ENCODE measurements at places on chromosomes 4 and X.

GRCh38 chrX:118764122-118764521 lies 36.7 kb downstream of the IL13RA1 start:
- DNase-seq = no peak

DNA sequence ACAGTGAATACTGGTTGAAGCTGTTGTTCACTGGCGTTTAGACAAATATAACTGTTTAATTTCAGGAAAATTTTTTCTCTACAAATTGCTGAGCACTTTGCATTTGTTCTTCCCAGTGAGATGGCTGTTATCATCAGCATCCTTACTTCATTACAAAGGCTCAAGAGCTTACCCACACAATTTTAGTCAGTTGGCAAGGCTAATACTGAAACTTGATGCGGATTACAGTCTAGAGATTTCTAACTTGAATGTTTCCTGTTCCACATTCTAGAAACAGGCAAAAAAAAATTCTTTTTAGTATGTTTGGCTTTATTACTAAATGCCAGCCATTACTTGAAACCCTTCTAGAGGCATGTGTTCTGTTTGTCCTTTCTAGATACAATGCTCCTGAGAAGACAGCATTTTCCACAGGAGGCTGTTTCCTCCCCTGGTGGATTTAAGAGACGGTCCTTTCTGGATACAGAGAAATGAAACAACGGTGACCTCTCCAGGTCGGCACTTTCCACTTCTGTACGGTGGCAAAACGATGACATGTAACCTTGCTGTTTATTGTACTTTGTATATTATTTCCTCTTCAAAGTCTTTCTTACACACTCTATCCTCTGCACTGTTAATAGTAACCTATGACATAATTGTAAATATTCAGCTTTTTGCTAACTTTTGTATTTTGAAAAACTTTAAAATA lies 80.9 kb downstream of the RFC1 start:
- no peak for DNase-seq

DNA sequence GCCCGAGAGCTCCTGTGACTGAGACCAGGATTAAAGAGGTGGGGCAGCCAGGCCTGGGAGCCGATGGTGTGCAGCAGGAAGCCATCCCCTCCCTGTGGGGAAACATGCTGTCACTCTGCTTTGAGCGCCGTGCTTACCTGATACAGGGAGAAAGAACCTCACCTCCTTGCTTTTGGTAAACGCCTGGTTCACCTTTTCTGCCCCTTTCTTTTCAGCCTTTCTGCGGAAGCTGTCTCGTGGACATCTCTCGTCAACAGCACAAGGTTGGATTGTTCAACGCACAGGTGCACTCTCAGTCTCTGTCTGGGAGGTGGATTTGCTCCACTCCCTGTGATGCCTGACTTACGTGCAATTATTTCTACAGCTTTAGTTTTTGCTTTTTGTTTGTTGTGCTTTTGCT lies 12.0 kb downstream of the ZFYVE28 start:
- no peak for DNase-seq

GRCh38 chr4:79653871-79654270 lies 245.8 kb upstream of the GK2 start:
- DNase-seq = no peak

GRCh38 chr4:12139296-12139695 lies 710.6 kb upstream of the HS3ST1 start:
- no peak for DNase-seq

GRCh38 chr4:120839974-120840751 lies 82.4 kb downstream of the PRDM5 start:
- DNase-seq = no peak

GRCh38 chrX:53305996-53306937 lies 24.9 kb upstream of the IQSEC2 start:
- no peak for DNase-seq

- no peak for DNase-seq
Observed at GRCh38 chr4:170672381-170672965, 582.7 kb upstream of the AADAT start.

GRCh38 chr4:14138106-14138505 lies 510.6 kb upstream of the BOD1L1 start:
- no peak for DNase-seq

DNA sequence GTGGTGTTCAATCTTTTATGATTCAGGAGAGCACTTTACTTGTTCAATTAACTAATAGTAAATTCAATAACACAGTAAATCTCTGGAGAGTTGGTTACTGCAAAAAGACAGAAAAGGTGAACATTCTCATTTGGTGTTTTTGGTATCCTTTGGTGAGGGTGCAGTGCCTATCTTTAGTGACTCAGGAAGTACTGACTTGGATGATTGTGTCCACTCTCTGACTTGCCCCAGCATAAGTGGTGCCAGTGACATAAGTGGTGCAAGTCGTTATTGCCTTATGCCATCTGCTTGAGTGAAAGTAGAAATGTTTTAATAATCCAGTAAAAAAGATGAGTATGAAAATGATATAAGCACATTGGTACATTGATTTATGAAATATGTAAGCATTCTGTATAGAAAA lies 27.0 kb downstream of the GUCY1B1 start:
- DNase-seq = no peak

- DNase-seq = no peak
Observed at GRCh38 chr4:11072999-11073398, 355.7 kb downstream of the HS3ST1 start.

GRCh38 chr4:189036906-189037305 lies 897.7 kb downstream of the TRIML1 start:
- no peak for DNase-seq

GRCh38 chr4:185838514-185839193 lies 26.7 kb upstream of the SORBS2 start:
- no peak for DNase-seq

- no peak for DNase-seq
Observed at GRCh38 chr4:138724530-138724929, 291.1 kb upstream of the NOCT start.

DNA sequence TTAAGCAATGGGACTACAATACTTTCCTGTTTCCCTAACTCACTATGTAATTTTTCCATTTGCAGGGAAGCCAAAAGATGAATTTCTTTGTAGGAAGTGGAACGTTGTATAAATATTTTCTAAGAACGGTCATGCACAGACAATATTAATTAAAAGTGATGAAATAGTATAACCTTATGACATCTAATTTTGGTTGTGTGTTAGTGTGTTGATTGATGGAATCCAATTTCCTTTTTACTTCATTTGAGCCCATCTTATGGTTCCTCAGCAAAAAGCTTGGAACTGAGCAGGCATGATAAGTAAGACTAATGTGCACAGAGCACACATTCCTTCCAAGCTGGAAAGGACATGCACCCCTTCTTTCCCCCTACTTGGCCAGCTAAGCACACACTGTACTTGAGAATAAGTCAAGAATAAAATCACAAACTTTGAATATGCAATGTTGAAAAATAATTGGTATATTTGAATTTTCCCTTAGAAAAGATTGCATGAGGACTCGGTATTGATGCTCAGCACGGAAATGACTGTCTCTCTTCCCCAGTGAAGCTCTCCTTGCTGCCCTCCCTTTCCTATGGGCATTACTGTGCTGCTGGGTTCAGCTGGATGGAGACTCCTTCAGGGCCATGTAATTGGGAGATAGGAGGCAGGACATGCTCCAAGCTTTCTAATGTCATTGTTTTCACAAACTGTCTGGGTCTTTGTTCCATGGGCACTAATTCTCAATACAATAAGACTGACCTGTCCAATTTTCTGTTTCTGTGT lies 19.2 kb upstream of the PDLIM3 start:
- no peak for DNase-seq

DNA sequence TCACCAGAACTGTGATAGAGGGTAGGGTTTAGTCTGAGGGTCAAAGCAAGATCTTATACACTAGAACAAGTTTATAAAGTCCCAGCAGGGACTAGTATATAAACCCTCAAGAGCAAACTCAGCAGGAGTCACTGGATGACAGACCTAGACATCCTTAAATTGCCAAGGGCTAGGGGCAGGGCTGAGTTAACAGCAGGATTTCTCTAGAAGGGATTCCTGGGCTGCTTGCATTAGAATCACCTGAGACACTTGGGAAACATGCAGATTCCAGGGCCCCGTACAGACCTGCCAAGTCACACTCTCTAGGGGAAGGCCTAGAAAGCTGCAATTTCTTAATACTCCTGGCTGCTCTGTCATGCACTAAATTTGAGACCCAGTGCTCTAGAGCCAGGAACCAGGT lies 6.6 kb upstream of the GPR50 start:
- DNase-seq = no peak

DNA sequence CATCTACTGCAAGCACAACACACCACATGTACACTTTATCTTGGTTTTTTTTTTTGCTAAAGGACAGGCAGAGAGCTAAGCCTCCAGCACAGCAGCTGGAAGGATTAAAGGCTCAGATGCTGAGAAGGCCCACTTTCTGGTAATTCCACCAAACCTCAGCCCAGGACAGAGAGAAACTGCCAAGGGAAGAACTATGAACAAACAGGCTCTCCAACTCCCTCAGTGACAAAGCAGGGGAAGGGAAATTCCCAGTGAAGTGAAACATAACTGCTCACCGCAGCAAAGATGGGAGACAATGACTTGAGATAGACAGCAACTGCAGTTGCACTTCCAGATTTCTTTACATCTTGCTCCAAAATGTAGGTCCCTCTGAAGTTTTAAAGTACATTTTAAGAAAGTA lies 4.8 kb downstream of the PROM1 start:
- no peak for DNase-seq

- DNase-seq = no peak
Observed at GRCh38 chr4:119184128-119184527, 28.4 kb upstream of the USP53 start.

- DNase-seq = no peak
Observed at GRCh38 chr4:176999935-177000543, 207.3 kb upstream of the VEGFC start.

- DNase-seq = no peak
Observed at GRCh38 chr4:104973708-104974107, 173.0 kb upstream of the TET2 start.

DNA sequence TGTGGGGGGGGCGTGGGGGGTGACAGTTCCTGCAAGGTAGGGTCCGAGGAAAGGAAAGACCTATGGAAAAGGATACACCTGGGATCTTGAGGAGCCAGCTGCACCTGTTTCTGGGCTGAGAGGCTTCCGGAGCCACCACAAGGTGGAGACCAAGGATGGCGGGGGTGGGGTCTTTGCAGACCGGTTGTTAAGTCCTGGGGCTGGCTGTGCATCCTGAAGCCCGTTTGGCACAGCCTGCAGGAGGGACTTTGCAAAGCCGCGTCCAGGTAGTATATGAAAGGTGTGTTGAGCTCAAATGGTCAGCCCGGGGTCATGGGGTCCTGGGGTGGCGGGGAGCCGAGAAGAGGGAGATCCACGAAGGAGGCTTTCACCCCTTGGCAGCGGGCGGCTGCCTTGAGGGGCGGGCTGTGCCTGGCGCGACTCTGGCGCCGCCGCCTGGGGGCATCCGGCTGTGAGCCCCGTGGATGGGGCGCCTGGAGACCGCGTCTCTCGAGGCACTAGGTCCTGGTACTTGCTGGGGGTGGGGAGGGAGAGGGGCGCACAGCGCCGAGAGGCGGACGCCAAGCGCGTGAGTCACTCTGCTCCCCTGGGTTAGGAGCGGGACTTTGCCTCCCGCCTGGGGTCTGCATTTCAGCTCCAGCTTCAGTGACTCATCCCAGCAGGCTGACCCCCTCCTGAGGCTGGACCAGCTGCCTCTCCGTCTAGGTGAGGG lies 58.2 kb upstream of the DYNLT3 start:
- no peak for DNase-seq

GRCh38 chr4:187235456-187236170 lies 512.0 kb upstream of the FAT1 start:
- no peak for DNase-seq

DNA sequence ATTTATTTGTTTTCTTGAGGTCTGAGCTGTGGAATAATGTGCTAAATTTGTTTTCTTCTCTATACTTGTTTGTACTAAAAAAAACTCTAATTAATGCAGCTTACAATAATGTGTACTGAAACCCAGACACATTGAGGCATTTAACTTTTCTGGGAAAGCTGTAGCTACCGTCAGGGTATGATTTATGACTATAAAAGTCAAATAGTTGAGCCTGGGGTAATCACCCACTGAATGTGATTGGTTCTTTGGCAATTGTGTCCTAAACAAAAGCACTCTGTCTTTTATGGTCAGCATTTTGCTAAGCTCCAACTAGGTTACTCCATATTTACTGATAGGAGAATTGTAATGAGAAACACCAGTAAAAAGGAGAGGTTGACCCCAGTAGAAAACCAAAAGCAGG lies 65.9 kb upstream of the CBLL2 start:
- DNase-seq = no peak

- DNase-seq = no peak
Observed at GRCh38 chrX:22110729-22111494, 78.8 kb downstream of the PHEX start.

- no peak for DNase-seq
Observed at GRCh38 chr4:58669783-58670182, 1559.6 kb upstream of the IGFBP7 start.

DNA sequence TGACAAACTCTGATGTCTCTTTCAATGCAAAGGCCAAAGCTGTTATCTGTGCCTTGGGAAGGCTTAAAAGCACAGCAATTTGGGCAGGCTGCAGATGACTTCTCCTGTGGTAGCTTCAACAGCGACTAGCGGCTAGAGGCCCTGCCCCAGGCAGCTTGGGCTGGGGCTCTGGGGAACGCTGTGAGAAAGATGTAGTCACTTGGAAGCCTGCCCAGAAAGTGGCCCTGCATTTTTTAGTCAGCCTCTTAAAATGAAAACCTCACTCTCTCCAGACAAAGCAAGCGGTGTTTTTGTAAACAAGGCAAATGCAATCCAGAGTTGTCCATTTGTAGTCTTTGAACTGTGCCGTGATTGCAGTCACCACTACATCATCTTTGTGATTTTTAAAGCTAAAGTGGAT lies 27.5 kb downstream of the PCYT1B start:
- no peak for DNase-seq

GRCh38 chrX:112664924-112665323 lies 14.8 kb downstream of the LHFPL1 start:
- no peak for DNase-seq

GRCh38 chr4:67151376-67152343 lies 393.6 kb downstream of the CENPC start:
- no peak for DNase-seq

DNA sequence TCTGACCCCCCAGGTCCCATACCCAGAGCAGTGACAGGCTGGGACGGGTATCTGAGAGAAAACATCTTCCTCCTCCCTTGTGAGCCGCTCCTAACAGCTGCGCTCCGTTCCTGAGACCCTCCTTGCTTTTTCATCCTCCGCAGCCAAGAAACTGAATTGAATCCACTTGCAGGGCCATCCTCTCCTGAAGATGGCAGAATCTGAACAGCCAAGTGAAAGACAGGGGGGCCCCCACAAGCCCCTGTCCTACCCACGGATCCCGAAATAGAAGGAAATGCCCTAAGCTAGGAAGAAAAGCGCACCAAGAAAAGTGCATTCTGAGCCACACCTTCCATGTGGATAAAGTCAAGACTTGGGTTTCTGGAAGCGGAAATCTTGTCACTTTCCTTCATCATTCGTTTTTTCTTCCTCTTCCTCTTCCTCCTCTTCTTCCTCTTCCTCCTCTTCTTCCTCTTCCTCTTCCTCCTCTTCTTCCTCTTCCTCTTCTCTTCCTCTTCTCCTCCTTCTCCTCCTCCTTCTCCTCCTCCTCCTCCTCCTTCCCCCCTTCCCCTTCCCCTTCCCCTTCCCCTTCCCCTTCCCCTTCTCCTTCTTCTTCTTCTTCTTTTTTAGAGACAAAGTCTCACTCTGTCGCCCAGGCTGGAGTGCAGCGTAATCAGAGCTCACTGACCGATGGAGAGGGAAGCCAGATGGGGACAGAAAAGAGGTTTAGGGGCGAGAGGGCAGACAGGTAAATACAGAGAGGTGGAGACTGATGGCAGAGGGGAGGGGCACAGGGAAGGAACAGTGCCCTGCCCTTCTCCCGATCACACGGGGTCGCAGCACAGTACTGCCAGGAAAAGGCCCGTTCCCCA lies 86.0 kb upstream of the WWC2 start:
- no peak for DNase-seq

All from activated CD4-positive, alpha-beta T cell treated with anti-CD3 and anti-CD28 coated beads, Interleukin-2, amount 10 ng/mL, durations not matched to agents 7 days and 5 days (primary cell).